ENCODE measurements at places on chromosomes 1 and 21.
A peak's percentile ranks its signal among the peaks of the same experiment; 100 is the strongest.

DNA sequence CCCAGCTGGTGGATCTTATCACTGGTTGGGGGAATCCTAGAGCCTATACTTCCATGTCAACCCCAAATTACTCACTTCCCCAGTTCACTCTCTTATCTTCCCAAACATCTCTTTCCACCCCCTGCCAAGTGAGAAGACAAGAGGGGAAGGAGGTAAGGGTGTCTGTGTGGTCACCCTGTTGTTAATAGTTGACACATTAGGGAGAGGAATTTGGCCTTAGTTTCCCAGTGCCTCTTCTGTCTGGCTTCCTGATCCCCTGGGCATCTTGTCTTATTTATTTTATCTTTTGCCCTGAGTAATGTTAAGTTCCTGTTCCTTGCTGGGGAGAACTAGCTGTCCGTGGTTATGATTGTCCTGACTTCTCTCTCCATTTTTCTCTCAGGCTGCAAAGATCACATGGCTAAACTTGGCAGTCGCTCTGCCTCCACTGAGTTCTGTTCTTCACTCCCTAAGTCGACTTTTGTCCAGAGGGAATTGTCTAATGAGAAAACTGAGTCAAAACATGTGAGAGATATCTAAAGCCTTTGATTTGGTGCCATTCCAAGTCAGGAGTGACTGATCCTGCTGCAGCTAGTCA is 157.1 kb upstream of the SYT6 start:
- peak; percentile 27 for DNase-seq

DNA sequence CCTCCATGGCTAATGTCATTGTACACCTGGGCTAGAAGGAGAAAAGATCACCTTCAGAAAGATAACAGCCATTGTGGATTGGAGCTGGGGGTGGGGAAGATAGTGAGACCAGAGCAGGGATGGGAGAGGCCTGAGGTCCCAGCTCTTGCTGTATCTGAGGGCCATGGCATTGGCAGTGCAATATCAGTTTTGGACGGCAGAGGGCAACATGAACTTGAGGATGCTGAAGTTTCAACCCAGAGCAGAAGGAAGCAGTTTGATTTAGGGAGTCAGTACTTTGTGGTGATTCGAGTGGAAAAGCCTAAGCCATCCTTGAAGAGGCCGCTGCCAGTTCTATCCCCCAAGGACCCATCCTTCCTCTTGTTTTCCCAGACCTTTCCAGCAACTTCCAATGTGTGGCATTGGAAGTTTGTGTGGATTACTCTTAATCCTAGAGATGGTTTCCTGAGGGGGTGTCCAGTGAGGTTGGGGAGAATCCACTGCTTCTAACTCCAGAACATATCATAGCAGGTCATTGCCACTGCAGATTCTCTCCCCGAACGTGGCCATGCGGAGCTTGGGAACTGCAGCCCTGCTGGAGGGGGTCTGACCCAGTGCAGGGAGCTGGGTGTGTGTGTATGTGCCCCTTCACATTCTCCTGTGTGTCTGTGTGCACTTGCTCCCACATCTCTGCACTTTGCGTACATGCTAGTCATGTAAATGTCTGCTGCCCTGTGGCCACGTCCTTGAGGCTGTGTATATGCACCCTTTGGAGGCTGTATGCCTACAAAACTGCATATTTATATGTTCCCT is 24.1 kb downstream of the SLC26A9 start:
- peak; percentile 78 for DNase-seq

DNA sequence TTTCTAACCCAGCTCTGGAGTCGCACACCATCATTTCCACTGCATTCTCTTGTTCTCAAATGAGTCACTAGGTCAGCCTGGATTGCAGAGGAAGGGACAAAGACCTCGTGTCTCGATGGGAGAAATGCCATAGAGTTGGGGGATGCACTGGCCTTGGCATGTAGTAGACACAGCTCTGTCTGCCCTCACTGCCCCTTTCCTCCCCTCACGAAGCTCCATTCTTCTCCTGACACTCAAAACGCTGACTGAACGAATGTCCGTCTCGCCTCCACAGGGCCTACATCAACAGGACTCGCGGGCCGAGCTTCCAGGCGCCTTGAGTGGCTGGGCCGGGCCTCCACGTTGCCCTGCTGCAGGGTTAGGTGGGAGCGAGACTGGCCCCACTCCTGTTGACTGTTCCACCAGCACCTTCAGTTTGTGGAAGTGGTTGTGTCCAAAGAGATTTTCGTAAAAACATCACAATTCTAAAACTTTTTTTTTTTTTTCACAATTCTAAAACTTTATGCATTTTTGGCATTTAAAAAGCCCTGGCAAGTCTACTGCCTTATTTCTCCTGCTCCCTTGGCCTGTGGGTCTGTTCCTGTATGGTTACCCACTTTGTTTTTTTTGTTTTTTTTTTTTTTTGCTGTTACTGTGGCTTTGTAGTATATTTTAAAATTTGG is 18.8 kb downstream of the PKNOX1 start:
- DNase-seq = no peak

- peak; percentile 74 for DNase-seq
These were observed 77.9 kb downstream of the NEK7 start for GRCh38 chr1:198234520-198235251.

- no peak for DNase-seq
These were observed 35.4 kb upstream of the TRAPPC10 start for GRCh38 chr21:43976661-43977060.
